Activated T-cell treated with anti-CD3 and anti-CD28 coated beads, Interleukin-2, amount 50 U/mL, for 24 hours (primary cell): ENCODE measurements at places on chromosomes 5 and 9.

- no peak overlapping the region for H3K4me3 ChIP-seq
- H3K36me3 ChIP-seq = no peaks in the 10 kb centered on the region
- no peak for DNase-seq
- peaks cover 59% of the 10 kb centered on the region for H3K27me3 ChIP-seq
- H3K27ac ChIP-seq = no peak overlapping the region
Observed at GRCh38 chr5:170746075-170746960, 37.2 kb upstream of the GABRP start.

- DNase-seq = no peak
- H3K36me3 ChIP-seq = no peaks in the 10 kb centered on the region
- no peaks in the 10 kb centered on the region for H3K4me1 ChIP-seq
- no peak overlapping the region for H3K4me3 ChIP-seq
- H3K27me3 ChIP-seq = no peaks in the 10 kb centered on the region
Observed at GRCh38 chr5:125673359-125673950, 749.8 kb upstream of the GRAMD2B start.

DNA sequence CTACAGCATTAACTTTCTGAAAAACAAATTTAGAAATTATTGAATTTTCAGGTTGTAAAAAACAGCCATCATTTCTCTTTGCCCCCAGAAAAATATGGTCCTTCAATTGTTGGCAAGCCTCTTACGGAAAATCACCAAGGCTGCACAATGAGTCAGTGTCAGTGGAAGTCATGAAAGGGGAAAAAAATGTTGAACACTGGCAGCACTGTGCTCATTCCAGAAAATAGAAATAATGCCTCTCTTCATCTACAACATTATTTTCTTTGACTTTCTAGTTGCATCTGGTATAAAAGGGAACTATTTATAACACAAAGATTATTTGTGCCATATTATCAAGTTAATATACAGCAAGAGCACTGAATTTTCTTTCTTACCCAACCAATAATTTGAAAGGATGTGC lies 26.7 kb upstream of the STK32A start:
- H3K27me3 ChIP-seq = no peaks in the 10 kb centered on the region
- DNase-seq = no peak
- H3K36me3 ChIP-seq = no peaks in the 10 kb centered on the region

GRCh38 chr9:95788521-95788991 lies 86.9 kb upstream of the ERCC6L2 start:
- peaks cover 4% of the 10 kb centered on the region for H3K4me1 ChIP-seq
- no peak for DNase-seq
- H3K36me3 ChIP-seq = no peaks in the 10 kb centered on the region
- no peaks in the 10 kb centered on the region for H3K27me3 ChIP-seq
- H3K4me3 ChIP-seq = no peak overlapping the region

DNA sequence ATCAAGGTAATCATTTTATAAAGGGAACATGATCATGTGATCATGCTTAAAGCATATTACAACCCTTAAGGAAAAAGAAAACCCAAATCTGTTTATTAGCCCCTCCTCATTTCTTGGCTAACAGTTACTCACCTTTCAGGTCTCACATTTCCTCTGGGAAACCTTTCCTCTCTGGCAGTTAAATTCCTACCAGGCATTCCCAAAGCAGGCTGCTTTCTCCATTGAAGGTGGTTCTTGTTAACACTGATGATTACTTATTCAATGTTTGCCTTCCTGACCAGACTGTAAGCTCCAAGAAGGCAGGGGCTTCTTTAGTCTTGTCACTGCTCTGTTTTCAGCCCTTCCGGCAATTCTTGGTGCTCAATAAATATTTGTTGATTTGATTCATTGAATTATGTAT lies 59.9 kb downstream of the PLK2 start:
- no peak for DNase-seq
- no peaks in the 10 kb centered on the region for H3K36me3 ChIP-seq
- peaks cover 12% of the 10 kb centered on the region for H3K27me3 ChIP-seq
- H3K27ac ChIP-seq = no peak overlapping the region
- H3K4me3 ChIP-seq = no peak overlapping the region

- H3K27ac ChIP-seq = no peak overlapping the region
- peaks cover 6% of the 10 kb centered on the region for H3K27me3 ChIP-seq
- no peaks in the 10 kb centered on the region for H3K36me3 ChIP-seq
- no peak overlapping the region for H3K4me3 ChIP-seq
Observed at GRCh38 chr5:6545770-6546690, 86.8 kb downstream of the NSUN2 start.

- H3K4me1 ChIP-seq = no peaks in the 10 kb centered on the region
- no peak overlapping the region for H3K4me3 ChIP-seq
- DNase-seq = no peak
- H3K27ac ChIP-seq = no peak overlapping the region
- peaks cover 4% of the 10 kb centered on the region for H3K36me3 ChIP-seq
- H3K27me3 ChIP-seq = peaks cover 50% of the 10 kb centered on the region
Observed at GRCh38 chr9:97866300-97866699, 13.3 kb downstream of the FOXE1 start.

DNA sequence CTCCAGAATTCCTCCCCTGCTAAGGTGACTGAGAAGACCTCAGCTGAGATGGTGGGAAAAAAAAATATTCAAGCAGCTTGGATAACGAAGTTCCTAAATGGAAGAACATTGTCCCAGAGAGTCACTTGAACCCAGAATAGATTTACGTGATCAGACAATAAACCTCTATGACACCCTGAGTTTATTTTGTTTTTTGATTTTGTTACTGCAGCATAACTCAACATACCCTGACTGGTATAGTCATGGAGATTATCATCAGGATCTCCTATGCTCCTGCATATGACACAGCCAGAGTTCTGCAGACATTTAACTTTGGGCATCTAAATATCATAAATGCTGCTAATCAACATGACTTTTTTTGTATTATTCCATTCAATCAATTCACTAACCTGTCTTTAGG lies 282.9 kb downstream of the RASEF start:
- H3K36me3 ChIP-seq = no peaks in the 10 kb centered on the region
- H3K27me3 ChIP-seq = peaks cover 3% of the 10 kb centered on the region
- H3K4me1 ChIP-seq = no peaks in the 10 kb centered on the region
- DNase-seq = no peak
- H3K4me3 ChIP-seq = no peak overlapping the region
- H3K27ac ChIP-seq = no peak overlapping the region

- H3K27me3 ChIP-seq = no peaks in the 10 kb centered on the region
- H3K27ac ChIP-seq = no peak overlapping the region
- H3K4me1 ChIP-seq = no peaks in the 10 kb centered on the region
- no peak overlapping the region for H3K4me3 ChIP-seq
Observed at GRCh38 chr5:158224253-158224652, 365.3 kb upstream of the CLINT1 start.

DNA sequence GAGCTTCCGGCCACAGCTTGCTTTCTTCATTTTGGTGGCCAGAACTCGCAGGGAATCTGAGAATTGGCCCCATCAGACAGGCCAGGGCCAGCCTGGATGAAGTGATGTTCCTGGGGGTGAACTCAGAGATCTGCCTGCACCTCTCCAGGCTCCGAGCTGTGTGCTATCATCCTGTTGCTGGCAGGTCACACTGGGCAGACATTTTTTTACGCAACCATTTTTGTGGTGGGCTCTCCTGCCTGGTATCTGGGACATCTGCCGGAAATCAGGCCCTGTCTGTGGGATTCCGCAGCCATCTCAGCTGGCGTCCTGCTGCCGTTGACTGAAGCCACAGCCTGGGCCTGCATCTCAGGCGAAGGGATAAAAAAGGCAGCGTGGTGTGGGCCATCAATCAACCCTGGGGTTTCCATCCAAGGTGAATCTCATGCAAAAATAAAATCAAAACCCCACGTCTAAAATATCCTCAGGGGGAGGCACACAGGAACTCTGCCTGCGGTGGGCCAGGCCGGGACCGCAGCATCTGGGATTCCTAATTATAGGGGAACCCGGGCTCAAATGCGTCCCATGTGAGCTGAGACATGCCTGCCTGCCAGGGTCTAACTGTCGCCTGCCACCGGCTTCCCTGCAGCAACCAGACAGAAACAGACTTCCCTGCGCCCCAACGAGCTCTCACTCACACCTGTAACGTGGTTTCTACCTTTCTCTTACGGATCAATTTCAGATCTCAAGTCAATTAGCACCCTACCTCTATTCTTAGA lies 174.3 kb downstream of the SYK start:
- H3K27ac ChIP-seq = no peak overlapping the region
- H3K4me3 ChIP-seq = no peak overlapping the region
- H3K4me1 ChIP-seq = peaks cover 11% of the 10 kb centered on the region
- no peak for DNase-seq

- peaks cover 50% of the 10 kb centered on the region for H3K36me3 ChIP-seq
- no peak overlapping the region for H3K27ac ChIP-seq
- no peaks in the 10 kb centered on the region for H3K27me3 ChIP-seq
- H3K4me3 ChIP-seq = no peak overlapping the region
- DNase-seq = no peak
Observed at GRCh38 chr9:98789483-98790133, 6.7 kb downstream of the ANKS6 start.

DNA sequence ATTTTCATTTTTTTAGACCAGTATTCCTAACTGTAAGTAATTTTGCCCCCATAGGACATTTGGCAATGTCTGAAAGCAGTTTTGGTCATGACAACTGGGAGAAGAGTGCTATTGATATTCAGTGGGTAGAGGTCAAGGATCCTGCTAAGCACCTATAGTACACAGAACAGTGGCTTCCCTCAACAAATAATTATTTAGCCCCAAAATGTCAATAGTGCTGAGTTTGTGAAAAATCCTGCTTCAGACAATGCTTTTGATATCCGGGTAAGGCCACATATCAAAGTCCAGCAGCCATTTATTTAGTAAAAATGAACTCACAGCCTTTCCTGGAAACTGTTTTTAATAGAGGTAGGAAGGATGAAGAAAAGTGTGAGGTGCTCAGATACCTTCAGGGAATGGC lies 8.1 kb upstream of the TARS1 start:
- H3K36me3 ChIP-seq = no peaks in the 10 kb centered on the region
- peaks cover 7% of the 10 kb centered on the region for H3K4me1 ChIP-seq
- DNase-seq = no peak
- no peak overlapping the region for H3K4me3 ChIP-seq
- no peak overlapping the region for H3K27ac ChIP-seq

GRCh38 chr9:13665418-13666066 lies 386.1 kb upstream of the MPDZ start:
- H3K4me3 ChIP-seq = no peak overlapping the region
- H3K4me1 ChIP-seq = no peaks in the 10 kb centered on the region
- no peak overlapping the region for H3K27ac ChIP-seq
- DNase-seq = no peak
- H3K27me3 ChIP-seq = no peaks in the 10 kb centered on the region

GRCh38 chr5:173020643-173021042 lies 35.5 kb upstream of the CREBRF start:
- peaks cover 41% of the 10 kb centered on the region for H3K4me1 ChIP-seq
- peak overlapping the region; percentile 66 for H3K27ac ChIP-seq
- H3K36me3 ChIP-seq = peaks cover 65% of the 10 kb centered on the region
- H3K27me3 ChIP-seq = no peaks in the 10 kb centered on the region
- no peak overlapping the region for H3K4me3 ChIP-seq

DNA sequence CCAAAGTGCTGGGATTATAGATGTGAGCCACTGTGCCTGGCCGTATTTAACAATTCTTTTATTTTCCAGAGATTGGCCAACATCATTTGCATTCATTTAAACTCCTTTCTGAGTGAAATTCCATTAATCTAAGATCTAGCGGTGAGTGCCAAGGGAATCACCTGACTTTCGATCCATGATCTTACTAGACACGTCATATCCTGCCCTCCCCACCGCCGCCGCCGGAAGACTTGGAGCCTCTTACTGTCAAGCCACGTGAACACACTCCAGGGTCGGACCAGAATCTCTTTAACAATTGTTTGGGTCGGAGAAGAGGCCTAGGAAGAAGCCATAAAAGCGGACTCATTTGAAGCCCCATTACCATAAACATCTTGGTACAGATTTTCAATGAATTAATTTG lies 12.9 kb downstream of the INPP5E start:
- peaks cover 86% of the 10 kb centered on the region for H3K36me3 ChIP-seq
- H3K4me3 ChIP-seq = no peak overlapping the region
- peak overlapping the region; percentile 1 for H3K27ac ChIP-seq
- H3K27me3 ChIP-seq = no peaks in the 10 kb centered on the region
- no peak for DNase-seq

GRCh38 chr5:33936004-33936380 lies 194 bp upstream of the RXFP3 start:
- peaks cover 61% of the 10 kb centered on the region for H3K27me3 ChIP-seq
- H3K36me3 ChIP-seq = no peaks in the 10 kb centered on the region
- H3K4me1 ChIP-seq = peaks cover 11% of the 10 kb centered on the region
- DNase-seq = peak; percentile 61

DNA sequence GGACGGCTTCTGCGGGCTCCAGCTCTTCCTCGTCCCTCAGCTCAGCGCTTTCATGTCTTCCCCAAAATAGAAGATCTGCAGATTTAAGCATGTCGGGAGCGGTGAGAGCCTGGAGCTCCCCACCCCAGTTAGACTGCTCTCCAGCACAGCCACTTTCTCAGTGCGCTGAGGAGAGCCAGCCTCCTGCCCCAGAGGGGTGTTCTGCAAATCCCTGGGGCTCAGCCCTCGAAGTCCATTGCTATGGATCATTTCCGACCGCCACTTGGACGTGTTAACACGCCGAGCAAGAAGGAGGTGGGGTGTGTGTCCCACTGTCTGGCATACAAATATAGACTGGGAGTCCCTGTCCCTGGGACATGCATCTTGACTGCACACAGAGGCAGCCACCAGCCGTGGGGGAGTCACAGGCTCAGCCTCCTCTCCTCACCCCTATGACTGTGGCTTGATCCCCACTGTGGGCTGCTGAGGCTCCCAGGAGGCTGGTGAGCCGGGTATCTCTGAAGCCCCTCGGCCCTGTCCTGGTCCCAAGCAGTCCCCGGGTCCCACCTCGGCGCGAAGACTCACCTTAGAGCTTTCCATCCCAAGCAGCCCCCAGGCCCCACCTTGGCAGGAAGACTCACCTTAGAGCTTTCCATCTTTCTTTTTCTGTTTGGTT lies 30.0 kb upstream of the RNF130 start:
- peaks cover 23% of the 10 kb centered on the region for H3K27me3 ChIP-seq
- no peak overlapping the region for H3K27ac ChIP-seq
- H3K36me3 ChIP-seq = no peaks in the 10 kb centered on the region
- H3K4me3 ChIP-seq = no peak overlapping the region
- DNase-seq = peak; percentile 21

- H3K36me3 ChIP-seq = no peaks in the 10 kb centered on the region
- H3K27me3 ChIP-seq = no peaks in the 10 kb centered on the region
- no peak for DNase-seq
- H3K4me3 ChIP-seq = no peak overlapping the region
Observed at GRCh38 chr9:29691758-29692407, 2118.6 kb upstream of the C9orf72 start.

DNA sequence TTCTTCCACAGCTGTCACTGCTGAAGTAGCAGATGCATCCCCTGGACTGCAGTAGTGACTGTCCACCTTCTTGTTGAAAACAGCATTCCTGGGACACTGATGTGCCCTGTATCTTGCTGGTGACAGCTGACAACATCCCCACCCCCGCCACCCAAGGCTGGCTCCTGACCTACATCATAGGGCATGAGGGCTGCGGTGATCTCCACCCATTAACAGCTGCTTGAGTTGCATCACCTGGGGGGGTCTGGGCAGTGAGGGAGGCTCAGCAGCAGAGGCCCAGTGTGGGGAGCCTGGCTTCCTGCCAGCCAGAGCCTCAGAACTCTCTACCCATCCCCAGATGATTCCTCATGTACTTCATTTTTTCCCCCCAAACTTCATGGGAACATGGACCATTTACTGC lies 4.1 kb downstream of the PRUNE2 start:
- H3K27ac ChIP-seq = no peak overlapping the region
- no peak overlapping the region for H3K4me3 ChIP-seq
- no peak for DNase-seq
- H3K4me1 ChIP-seq = peaks cover 2% of the 10 kb centered on the region
- H3K36me3 ChIP-seq = no peaks in the 10 kb centered on the region
- peaks cover 47% of the 10 kb centered on the region for H3K27me3 ChIP-seq

GRCh38 chr9:137070906-137071275 lies 534 bp upstream of the SAPCD2 start:
- peak overlapping the region; percentile 66 for H3K27ac ChIP-seq
- H3K36me3 ChIP-seq = no peaks in the 10 kb centered on the region
- peaks cover 6% of the 10 kb centered on the region for H3K27me3 ChIP-seq
- DNase-seq = no peak
- peaks cover 14% of the 10 kb centered on the region for H3K4me1 ChIP-seq
